ENCODE measurements at places on chromosomes 5 and 9.

- peak; percentile 17 for DNase-seq
These were observed 37.4 kb downstream of the P4HA2 start for GRCh38 chr5:132190161-132190817.

GRCh38 chr9:78866207-78867132 lies 569.5 kb downstream of the PSAT1 start:
- DNase-seq = peak; percentile 88

GRCh38 chr9:93397661-93398373 lies 53.7 kb upstream of the FAM120A start:
- DNase-seq = no peak

DNA sequence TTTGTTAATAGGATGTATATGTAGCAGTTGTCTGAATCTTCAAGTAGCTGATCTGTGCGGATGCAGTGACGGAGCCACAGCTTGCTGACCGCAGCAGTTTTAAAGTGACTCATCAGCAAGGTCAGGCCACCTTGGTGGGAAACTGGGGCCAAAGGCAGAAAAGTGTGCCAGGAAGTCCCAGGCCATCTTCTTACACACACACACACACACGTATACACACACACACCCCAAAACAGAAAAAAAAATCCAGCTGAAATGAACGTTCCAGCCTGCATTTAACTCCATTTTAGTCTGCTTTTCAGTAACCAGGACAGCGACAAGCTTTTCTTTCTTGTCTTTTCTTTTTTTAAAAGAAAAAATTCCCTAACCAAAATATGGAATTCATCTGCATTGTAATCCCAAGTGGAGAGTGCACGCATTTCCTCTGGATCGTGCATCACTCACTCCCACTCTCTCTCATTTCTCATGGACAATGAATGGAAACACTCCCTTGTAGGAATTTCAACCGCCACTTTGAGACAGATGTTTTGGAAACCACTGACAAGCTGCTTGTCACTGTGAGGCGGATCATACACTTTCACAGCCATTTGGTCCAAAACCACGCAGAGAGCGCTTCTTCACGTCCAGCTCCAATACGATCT lies 103.9 kb downstream of the LHFPL2 start:
- DNase-seq = no peak

GRCh38 chr9:128728298-128728697 lies 4.4 kb upstream of the ZDHHC12 start:
- DNase-seq = no peak

DNA sequence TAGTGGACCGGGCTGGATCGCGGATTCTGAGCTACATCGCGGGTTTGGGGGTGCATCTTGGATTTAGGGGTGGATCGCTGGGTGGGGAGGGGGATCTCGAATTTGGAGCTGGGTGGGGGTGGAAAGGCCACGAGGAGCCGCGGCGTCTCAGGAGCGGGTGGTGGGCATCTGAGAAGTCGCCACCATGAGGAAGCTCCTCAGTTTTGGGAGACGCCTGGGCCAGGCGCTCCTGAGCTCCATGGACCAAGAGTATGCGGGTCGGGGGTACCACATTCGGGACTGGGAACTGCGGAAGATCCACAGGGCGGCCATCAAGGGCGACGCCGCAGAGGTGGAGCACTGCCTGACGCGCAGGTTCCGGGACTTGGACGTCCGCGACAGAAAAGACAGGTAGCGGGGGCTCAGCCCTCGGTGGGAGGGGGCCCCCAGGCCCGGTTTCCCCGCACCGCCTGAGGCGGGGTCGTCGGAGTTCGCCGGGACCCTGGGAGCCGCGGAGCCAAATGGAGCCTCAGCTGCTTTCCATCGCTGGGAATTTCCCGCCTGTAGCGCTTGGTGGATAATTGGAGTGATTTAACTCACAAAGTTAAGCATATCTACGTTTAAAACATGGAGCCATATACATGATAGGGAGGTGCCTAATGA lies 376 bp downstream of the ANKRD18B start:
- DNase-seq = no peak

Measured in AG04449 (cell line).